A549 treated with GW870086 at 1 μM for 4 hours (cell line): ENCODE measurements at places on chromosomes 6 and 20. TPM values are rescaled to one million over a fixed set of nuclear protein-coding genes. Genes with fewer than 3 reads are reported as not detected.

The AP5S1 gene
- 13.9 to 18.4 TPM (median 16.8 TPM) in 5 replicates for total RNA-seq

The ECT2L gene
- total RNA-seq = not detected in 5 replicates

The C2 gene
- total RNA-seq = 0.07 to 0.43 TPM (median 0.23 TPM) in 5 replicates

The C20orf204 gene
- total RNA-seq = 0.33 to 0.64 TPM (median 0.57 TPM) in 5 replicates

The XPO5 gene
- total RNA-seq = 24.7 to 28.9 TPM (median 28.4 TPM) in 5 replicates
